ENCODE measurements at places on chromosomes 3 and 15. TPM values are rescaled to one million over a fixed set of nuclear protein-coding genes. Genes with fewer than 3 reads are reported as not detected.

Gene SPESP1
- total RNA-seq: 7.9 TPM

Gene GPD1L
- total RNA-seq: 66.6 TPM

Gene PLSCR5
- total RNA-seq: not detected

Gene OR5K2
- not detected for total RNA-seq

Gene CRABP1
- 11.5 TPM for total RNA-seq

Gene SPSB4
- not detected for total RNA-seq

Gene ZNF660
- total RNA-seq: 4.0 TPM

- DNase-seq: no peak
Measured at GRCh38 chr3:120683671-120684301, 1.7 kb upstream of the HGD start.

- DNase-seq: no peak
Measured at GRCh38 chr3:106212665-106213222, 343.9 kb upstream of the CBLB start.

DNA sequence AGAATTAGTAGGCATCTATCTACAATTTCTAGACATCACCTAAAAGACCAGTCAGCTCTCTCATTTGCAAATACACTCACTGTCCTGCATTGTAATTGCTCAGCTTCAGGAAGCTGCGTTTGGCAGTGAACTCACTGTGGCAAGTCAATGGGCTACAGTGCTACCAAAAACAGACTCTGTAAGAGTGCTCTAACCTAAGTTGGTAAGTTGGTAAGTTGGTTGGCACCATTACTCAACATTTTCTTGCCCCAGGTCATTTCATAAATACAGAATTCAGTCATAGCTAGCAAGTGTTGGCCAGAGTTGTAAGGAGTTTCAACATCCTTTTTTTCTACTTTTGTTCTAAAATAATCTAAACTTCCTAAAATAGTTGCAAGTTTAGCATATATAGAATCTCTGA, 466.3 kb downstream of the NAALADL2 start:
- DNase-seq: no peak

DNA sequence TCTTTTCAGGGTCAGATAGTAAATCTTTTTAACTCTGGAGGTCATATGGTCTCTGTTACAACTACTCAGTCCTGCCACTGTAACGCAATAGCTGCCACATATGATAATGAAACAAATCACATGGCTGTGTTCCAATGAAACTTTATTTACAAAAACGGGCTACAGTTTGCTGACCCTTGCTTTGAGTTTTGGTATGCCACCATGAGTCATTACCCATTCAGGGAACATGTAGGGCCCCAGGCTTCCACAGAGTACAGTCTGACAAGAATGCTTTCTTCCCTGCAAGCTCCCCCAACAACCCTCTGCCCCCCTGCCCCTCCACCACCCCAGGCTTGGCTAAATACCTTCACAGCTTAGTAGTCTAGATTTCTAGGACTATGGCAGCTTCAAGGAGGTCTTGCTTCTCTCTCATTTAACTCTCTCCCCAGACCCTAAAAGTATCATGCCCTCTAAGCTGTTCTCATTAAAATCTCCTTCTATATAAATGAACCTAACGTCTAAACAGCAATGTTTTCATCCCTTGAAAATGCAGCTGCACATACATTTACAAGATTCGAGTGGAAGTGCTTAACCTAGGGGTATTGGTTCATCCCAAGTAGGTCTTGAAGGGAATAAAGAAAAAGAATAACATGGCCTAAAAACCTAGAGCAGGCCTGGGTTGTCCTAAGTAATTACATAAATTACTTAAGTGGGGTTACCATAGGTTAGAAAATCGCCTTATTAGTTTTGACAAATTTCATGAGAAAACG, 117.8 kb upstream of the PRICKLE2 start:
- no peak for DNase-seq

DNA sequence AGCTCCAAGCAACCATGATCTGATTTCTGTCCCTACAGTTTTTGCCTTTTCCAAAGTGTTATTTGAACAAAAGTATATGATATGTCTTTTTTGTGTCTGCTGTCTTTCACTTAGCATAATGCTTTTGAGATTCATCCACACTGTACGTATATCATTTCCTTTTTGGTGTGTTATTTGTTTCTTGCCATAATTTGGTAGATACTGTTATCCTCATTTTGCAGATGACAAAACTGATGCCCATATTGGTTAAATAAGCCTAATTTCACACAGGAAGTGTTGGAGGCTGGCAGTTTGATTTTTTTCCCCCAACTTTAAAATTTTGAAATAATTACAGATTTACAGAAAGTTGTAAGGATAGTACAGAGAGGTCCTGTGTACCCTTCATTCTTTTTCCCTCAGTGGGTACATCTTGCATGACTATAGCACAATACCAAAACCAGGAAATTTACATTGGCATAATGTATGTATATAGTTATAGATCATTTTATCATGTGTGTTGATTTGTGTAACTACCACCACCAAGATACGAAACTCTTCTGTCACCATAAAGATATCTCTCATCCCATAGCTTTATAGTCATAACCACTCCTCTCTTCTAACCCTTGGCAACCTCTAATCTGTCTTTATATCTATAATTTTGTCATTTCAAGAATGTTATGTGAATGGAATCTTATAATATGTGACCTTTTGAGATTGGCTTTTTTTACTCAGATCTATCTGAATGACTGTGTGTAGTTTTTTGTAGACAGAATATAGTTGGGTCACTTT, 55.6 kb downstream of the RASA2 start:
- no peak for DNase-seq

GRCh38 chr3:140760324-140761075, 82.6 kb downstream of the TRIM42 start:
- DNase-seq: no peak

DNA sequence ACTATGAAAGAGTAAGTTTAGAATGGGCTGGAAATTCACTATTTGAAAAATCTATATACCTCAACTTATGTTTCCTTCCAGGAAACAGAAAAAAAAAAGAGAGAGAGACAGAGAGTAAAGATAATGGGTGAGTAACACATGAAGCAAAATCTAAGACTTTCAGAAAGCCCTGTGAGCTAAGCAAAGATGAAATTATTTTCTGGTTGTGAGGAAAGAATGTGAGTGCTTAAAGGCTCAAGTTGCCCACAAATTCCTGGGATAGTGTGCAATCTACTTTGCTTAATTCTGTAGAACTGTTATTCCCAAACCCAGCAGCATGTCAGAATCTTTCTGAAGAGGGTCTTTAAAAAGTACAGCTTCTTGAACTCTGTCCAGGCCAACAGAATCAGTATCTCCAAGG, 337.7 kb upstream of the AGTR1 start:
- DNase-seq: no peak

DNA sequence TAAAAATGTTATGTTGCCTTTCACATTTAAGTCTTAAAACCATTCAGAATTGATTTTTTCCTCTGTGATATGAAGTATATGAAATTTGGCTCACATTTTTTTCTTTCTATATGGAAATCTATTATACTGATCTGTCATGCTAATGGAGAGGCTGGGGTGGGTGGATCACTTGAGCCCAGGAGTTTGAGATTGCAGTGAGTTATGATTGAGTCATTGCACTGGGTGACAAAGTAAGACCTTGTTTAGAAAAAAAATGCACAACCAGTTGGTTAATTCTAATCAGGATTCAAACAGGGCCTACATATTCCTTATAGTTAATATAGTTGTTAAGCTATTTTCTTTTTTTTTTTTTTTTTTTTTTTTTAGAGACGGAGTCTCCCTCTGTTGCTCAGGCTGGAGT, 230.5 kb downstream of the MFSD1 start:
- no peak for DNase-seq

DNA sequence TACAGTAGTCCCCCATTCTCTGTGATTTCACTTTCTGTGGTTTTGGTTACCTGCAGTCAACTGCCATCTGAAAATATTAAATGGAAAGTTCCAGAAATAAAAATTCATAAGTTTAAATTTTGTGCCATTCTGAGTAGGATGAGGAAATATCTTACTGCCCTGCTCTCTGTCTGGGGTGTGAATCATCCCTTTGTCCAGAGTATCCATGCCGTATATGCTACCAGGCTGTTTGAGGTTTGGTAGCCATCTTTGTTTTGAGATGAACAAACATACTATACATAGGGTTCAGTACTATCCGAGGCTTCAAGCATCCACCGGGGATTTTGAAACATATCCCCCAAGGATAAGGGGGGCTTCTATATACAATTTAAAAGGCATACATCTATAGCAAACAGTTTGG, 16.3 kb upstream of the FEM1B start:
- DNase-seq: no peak

GRCh38 chr15:41849861-41850260, 11.2 kb downstream of the PLA2G4B start:
- DNase-seq: peak; percentile 81

DNA sequence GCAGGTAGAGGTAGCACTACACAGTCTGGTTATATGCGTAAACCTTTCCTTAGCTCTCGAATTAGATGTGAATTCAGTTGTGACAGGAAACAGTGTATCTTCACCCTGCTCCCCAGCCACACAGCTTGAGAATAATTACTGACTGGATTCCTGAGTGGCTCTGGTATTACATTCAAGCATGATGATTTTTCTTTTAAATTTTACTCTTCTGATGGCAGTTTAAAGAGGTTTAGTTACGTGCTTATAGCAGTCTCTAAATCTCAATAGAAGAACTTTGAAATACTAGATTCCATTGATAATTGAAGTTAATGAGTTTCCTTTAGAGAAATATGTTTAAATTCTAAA, 98.8 kb downstream of the FNDC3B start:
- no peak for DNase-seq

DNA sequence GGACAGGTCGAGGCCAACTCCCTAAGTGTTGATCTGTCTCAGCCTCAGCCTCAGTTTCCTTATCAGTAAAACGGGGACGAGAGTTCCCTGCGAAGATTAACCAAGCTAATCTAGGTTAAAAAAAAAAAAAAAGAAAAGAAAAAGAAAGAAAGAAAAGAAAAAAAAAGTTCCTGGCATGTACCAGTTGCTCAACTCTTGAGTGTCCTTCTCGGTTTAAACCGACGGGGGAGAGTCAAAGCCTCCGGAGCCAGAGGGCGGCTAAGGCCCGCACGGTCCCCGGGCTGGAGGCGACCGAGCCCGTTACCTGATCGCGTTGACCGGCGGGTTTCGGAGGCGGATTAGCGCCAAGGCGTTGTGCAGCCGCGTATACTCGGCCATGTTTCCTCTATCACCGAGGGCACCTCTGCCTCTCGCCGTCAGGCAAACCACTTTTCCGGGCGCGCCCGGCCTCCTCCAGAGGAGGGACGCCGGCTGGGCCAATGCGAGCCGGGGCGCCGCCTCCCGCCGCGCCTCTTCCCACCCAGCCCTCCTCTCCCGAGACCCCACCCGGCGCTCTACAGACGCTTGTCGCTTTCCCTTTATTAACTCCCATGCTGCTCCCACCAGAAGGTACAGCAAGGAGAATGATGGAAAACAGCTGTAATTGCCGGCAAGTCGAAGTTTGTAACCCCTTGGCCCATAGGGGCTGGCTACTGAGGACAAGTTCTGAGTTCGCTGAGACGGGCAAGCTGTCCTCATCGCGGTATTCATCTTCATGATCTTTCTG, at the start of gene EHHADH:
Gene EHHADH, minus strand, starts transcription at position 405 of the 766 bp plus-strand sequence. Its CDS starts 27 bp downstream, at position 378.
- DNase-seq: peak; percentile 76

- no peak for DNase-seq
Measured at GRCh38 chr3:63278171-63279004, at the start of gene SYNPR. Gene SYNPR, plus strand, starts transcription at chr3:63278308.

- no peak for DNase-seq
Measured at GRCh38 chr3:137766041-137766875, 2.1 kb downstream of the SOX14 start.
